ENCODE measurements at places on chromosomes 13 and 19.
A peak's percentile ranks its signal among the peaks of the same experiment; 100 is the strongest.

DNA sequence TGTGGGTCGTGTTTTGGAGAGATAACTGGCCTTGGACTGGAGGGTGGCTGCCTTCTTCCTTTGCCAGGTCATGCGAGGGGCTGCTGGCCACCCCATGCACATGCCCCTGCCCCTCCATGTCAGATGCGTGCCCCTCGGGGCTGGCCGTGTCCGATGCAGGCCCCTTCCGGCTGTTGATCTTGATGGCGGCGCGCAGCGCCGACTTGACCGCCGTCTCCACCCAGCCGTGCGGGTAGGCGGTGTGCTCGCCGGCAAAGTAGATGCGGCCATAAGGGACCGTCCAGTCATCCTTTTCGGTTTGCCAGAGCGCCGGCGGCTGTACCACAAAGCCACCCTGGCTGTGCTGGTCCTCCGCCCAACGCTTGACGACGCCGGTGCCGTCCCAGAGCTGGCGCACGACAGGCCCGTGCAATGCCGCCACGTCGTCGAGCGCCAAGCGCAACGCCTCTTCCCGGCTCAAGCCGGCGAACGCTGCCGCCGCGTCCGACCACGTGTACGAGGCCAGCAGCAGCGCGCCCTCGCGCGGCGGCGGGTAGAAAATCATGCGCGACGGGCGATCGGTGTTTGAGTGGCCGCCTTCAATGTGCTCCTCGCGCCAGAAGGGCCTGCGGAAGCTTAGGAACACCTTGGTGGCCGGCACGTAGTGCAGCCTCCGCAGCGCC is 6.9 kb downstream of the IL4I1 start:
- no peak for DNase-seq

DNA sequence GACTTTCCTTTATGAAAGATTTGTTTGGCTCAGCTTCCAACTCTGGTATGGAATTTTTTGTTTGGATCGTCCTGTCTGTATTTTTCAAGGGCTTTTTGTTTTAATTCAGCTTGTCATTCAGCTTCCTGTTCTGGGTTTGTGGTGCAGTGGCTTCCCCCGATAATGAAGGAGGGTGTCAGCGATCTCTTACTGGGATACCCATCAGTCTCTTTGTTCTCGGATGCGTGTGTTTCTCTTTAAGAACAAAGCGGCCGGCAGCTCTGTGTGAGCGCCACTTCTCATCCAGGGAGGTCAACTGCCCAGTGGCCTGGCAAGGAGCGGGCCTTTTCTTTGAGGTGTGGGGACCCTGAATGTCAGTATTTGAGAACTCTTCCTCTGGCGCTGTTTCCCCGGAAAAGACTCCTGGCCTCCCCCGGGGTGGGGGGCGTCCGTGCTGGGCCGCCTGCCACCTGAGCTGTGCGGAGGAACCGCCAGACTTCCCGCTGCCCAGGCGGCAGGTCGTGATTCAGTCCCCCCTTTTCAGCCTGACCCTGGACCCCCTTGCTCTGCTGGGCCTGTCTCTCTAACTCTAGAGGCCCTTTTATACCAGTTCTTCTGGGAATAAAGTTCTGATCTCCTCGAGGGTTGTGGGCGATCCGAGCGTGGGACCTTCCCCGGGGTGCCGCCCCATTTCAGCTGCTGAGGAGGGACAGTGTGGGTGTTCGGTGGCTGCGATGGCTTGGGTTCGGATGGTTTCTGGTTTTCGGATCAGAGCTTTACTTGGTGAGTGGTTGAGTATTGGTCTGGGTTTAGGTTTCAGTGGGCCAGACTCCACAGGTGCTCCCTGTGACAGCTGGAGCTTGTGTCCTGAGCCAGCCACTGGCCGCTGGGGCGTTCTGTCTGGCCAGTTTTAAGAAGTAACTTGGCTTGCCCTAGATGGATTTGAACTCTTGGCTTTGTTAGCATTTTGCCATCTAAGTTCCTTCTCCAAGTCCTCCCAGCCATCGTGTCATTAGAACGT is 3.4 kb downstream of the SF3A2 start:
- DNase-seq: peak; percentile 48

DNA sequence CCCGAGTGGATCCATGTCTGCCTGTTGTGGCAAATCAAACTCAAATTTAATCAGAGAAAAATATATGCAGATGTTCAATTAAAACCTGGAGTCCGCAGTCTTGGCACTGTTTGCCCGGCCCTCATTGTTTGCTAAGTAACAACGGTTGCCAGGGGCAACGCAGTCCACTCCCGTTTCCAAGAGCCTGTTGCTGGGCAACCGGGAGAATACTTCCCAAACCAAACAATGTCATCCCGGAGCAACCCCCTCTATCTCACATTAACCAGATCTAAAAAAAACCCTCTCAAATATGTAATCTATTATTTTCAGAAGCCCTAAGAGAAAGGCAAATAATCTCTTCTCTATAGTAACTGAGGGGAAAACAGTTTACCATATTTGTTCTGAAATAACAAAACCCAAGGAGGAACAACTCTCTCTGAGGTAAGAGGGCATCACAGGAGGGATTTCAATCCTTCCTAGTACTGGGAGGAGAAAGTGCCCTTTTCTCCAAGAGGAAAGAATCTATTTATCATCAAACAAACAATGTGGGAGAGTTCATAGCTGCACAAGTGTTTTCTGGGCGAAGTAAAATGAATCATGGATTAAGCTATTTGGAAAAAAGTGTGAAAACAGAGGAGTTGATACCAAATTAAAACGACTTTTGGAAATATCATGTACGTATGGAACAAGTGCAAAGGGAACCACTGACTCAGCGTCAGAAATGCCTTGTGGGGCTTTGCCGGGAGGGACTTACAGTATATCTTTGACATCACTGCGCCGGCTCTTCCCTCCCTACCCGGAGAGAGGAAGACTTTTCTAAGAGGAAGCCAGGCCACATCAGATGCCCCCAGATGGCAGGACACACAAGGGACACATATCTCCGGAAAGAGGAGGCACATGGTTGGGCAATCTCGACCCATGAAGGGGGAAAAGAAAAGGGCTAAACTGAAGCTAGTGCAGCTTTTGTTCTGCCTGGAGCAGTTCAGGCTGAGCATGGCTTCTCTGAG is 43.3 kb downstream of the RFX2 start:
- peak; percentile 97 for DNase-seq

DNA sequence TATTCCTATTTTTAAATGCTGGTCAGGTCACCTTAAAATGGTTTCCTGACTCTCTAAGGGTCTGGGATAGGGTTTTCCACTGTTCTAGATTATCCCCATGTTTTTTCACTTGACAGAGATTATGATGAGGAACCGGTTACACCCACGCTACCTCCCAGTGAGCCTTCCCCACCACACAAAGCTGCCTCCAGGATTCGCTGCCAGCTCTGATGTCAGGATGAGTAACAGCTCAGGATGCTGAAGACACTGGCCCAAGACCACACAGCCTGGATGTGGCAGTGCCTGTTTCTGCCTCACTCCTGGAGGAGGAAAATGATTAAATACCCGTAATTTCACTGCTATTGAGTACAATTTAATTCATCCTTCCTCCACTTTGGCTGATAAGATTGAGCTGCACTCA is 22.9 kb downstream of the ZNF114 start:
- peak; percentile 17 for DNase-seq

GRCh38 chr13:30034458-30034795 is 184.0 kb upstream of the UBL3 start:
- DNase-seq: peak; percentile 40

- DNase-seq: no peak
Observed at GRCh38 chr19:11594084-11594483, 3.2 kb upstream of the ZNF627 start.

GRCh38 chr13:18943273-18943672 is 238.4 kb downstream of the TUBA3C start:
- DNase-seq: no peak

DNA sequence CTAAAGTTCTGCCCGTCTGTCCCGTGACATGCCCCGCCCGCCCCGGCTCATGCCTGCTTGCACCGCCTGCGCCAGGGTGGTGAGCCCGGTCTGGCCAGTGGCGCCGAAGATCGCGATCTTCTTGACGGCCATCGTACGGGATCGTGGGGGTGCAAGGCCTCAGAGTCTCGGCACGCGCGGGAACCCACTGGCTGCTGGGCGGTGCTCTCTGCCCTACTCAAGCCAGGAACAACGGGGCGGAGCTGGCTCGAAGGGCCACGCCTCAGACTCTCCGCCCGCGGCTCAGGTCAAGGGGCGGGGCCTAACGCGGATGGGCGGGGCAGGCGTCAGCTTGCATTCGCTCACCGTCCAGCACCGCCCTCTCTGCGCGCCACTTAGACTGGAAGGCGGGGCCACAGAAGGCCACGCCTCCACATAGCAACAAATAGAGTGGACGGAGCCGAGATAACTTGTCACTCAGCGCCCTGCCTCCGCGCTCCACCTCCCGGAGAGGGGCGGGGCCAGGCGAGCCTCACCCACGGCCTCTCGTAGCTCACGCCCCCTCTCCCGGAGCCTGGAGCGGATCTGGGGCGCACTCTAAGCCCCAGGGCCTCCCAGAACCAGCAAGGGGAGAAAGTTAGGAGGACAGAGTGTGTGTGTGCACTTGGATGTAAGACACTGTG is at the start of gene BLVRB:
BLVRB (minus strand) TSS at position 189 of the 662 bp plus-strand sequence; CDS start at position 132, 57 bp downstream.
- DNase-seq: peak; percentile 100

All from MV-4-11 (cell line).